ENCODE measurements at places on chromosomes 7 and 10. TPM values are rescaled to one million over a fixed set of nuclear protein-coding genes. Genes with fewer than 3 reads are reported as not detected.
A peak's percentile ranks its signal among the peaks of the same experiment; 100 is the strongest.

GRCh38 chr10:17819836-17820235 lies 10.7 kb downstream of the MRC1 start:
- no peaks in the 10 kb centered on the region for H3K4me1 ChIP-seq
- H3K27me3 ChIP-seq, result no peaks in the 10 kb centered on the region
- DNase-seq, result no peak
- no peak overlapping the region for H3K27ac ChIP-seq
- no peak overlapping the region for H3K4me3 ChIP-seq

DNA sequence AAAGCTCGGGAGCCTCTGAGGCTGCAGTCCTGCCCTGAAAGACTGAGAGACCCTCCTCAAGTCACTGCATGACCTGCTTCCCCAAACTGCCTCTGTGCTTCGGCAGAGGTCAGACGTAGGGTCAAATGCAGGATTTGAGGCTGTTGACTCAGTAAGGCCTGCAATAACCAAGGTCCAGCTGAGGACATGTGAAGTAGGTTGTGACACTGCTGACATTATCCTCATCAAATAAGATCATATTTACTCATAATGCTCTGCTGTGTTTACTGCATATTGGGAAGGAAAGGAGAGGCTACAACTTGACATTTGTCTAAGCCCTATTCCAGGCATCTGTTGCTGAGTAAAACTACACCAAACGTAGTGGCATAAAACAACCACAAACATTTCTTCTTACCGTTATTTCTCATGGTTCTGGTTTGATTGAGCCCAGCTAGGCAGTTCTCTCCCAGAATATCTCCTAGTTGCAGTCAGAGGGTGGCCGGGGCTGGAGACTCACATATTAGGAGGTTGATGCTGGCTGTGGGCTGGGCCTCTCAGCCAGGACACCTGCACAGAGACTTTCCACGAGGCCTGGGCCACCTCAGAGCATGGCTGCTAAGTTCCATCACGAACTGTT lies 122.1 kb upstream of the STK17A start:
- no peaks in the 10 kb centered on the region for H3K27me3 ChIP-seq
- H3K4me1 ChIP-seq, result peaks cover 14% of the 10 kb centered on the region
- H3K4me3 ChIP-seq, result no peak overlapping the region
- H3K27ac ChIP-seq, result no peak overlapping the region

GRCh38 chr10:116430288-116430687 lies 2.6 kb downstream of the PNLIPRP3 start:
- no peaks in the 10 kb centered on the region for H3K36me3 ChIP-seq
- H3K4me3 ChIP-seq, result no peak overlapping the region
- no peak for DNase-seq
- no peak overlapping the region for H3K27ac ChIP-seq

- no peak overlapping the region for H3K4me3 ChIP-seq
- DNase-seq, result peak; percentile 81
- no peak overlapping the region for H3K27ac ChIP-seq
Measured at GRCh38 chr7:108406222-108406890, 49.9 kb downstream of the NRCAM start.

DNA sequence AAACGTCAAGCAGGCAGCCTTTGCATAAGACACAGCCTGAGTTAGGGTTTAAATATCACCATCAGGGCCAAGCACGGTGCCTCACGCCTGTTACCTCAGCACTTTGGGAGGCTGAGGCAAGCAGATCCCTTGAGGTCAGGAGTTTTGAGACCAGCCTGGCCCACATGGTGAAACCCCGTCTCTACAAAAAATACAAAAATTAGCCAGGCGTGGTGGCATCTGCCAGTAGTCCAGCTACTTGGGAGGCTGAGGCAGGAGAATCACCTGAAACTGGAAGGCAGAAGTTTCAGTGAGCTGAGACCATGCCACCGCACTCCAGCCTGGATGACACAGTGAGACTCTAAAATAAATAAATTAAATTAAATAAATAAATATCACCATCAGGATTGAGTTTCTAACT lies 33.0 kb downstream of the SRPK2 start:
- H3K4me3 ChIP-seq, result no peak overlapping the region
- no peak for DNase-seq
- H3K27me3 ChIP-seq, result no peaks in the 10 kb centered on the region
- no peak overlapping the region for H3K27ac ChIP-seq
- no peaks in the 10 kb centered on the region for H3K36me3 ChIP-seq
- peaks cover 4% of the 10 kb centered on the region for H3K4me1 ChIP-seq

Gene ZNF248
- total RNA-seq, result 9.9 TPM

- no peaks in the 10 kb centered on the region for H3K4me1 ChIP-seq
- no peaks in the 10 kb centered on the region for H3K27me3 ChIP-seq
- H3K36me3 ChIP-seq, result no peaks in the 10 kb centered on the region
Measured at GRCh38 chr7:77309714-77310220, 106.4 kb downstream of the GSAP start.

Gene UPK3BL2
- total RNA-seq, result 23.9 TPM

Gene SYT15B
- total RNA-seq, result 0.04 TPM

Gene CCL26
- total RNA-seq, result not detected

DNA sequence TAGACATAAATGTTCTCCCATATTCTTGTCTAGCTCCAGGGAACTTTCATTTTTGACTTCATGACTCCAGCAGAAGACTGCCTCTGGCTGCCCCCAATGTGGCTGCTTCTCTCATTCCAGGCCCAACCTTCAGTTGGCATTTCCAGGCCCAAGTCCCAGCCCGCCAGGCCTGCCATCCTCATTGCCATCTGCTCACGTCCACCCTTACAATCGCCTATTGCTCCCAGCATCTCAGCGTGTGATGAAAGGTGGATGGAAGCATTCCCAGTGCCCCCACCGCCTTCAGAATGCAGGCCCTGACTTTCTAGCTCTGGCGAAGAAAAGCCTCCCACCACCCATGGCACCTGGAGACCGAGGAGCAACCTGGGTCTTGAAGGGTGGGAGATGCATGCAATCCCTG lies 132.1 kb upstream of the LANCL2 start:
- no peaks in the 10 kb centered on the region for H3K4me1 ChIP-seq
- DNase-seq, result no peak
- H3K36me3 ChIP-seq, result no peaks in the 10 kb centered on the region
- no peak overlapping the region for H3K4me3 ChIP-seq

- DNase-seq, result no peak
- H3K27me3 ChIP-seq, result no peaks in the 10 kb centered on the region
- no peaks in the 10 kb centered on the region for H3K36me3 ChIP-seq
- no peak overlapping the region for H3K4me3 ChIP-seq
- no peaks in the 10 kb centered on the region for H3K4me1 ChIP-seq
Measured at GRCh38 chr10:87674943-87675342, 15.3 kb downstream of the PAPSS2 start.

DNA sequence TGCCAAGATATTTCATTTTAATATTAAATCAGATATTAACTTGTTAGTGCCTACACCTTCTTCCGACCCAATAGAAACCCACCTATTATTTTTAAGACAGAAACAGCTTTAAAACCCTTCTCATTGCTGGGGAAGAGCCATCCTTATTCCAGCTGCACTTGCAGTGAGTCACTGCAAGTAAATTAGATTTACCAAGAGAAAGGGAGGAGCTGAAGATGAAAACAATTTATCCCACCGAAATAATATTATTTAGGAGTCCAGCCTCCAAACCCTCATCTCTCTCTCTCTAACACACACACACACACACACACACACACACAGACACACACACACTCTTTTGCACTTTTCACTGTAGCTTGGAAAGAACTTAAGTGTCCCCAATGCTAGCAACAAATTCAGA lies 26.9 kb downstream of the TWIST1 start:
- no peaks in the 10 kb centered on the region for H3K27me3 ChIP-seq
- H3K27ac ChIP-seq, result no peak overlapping the region
- no peaks in the 10 kb centered on the region for H3K4me1 ChIP-seq
- H3K4me3 ChIP-seq, result no peak overlapping the region

DNA sequence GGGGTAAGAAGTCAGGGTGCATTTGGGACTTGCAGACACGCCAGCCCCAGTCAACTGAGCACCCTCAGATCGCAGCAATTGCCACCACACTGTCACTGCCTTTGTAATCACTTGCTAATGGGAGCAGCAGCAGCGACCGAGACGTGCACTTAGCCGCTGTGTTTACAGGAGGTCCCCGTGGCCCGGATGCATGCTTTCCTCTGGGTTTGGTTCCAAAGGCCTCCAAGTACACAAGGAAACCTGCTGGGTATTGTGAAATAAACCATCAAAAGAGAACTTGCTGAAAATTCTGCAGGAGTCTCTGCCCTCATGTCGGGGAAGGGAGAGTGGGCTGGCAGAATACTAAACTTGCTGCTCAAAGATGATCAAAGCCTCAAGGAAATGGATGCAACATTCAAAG lies 341.7 kb downstream of the DNAJB6 start:
- no peaks in the 10 kb centered on the region for H3K36me3 ChIP-seq
- H3K27ac ChIP-seq, result no peak overlapping the region
- no peak for DNase-seq

DNA sequence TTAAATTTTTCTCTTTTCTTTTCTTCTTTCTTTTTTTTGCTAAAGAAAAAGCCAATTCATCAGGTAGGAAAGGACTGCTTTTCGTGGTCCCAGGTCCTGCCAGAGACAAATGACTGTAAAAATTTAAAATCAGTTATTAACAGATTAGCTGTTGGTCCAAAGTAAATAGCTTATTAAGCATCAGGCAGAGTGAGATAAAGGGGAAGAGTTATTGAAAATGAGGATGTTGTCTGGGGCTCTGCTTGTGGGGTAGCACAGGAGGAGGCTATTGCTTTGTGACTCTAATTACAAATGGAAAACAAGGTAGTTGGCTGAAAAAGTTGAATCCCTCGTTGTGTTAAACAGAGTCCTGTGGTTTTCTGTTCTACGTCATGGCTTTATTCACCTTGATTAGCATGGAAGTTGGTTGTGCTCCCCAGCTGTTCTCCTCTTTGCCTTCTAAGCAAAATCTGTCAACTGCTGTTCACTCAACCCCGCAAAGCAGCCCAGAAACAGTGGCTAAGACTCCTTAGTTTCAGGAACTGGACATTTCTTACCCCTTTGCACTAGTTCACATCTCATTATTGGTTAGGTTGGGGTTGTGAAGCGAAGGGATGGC lies 128.9 kb downstream of the SNX10 start:
- no peaks in the 10 kb centered on the region for H3K27me3 ChIP-seq
- no peaks in the 10 kb centered on the region for H3K36me3 ChIP-seq
- peaks cover 20% of the 10 kb centered on the region for H3K4me1 ChIP-seq
- H3K4me3 ChIP-seq, result no peak overlapping the region

- no peak overlapping the region for H3K4me3 ChIP-seq
- H3K27ac ChIP-seq, result peak overlapping the region; percentile 87
- no peak for DNase-seq
- no peaks in the 10 kb centered on the region for H3K36me3 ChIP-seq
Measured at GRCh38 chr7:136925556-136925955, 57.1 kb downstream of the CHRM2 start.

DNA sequence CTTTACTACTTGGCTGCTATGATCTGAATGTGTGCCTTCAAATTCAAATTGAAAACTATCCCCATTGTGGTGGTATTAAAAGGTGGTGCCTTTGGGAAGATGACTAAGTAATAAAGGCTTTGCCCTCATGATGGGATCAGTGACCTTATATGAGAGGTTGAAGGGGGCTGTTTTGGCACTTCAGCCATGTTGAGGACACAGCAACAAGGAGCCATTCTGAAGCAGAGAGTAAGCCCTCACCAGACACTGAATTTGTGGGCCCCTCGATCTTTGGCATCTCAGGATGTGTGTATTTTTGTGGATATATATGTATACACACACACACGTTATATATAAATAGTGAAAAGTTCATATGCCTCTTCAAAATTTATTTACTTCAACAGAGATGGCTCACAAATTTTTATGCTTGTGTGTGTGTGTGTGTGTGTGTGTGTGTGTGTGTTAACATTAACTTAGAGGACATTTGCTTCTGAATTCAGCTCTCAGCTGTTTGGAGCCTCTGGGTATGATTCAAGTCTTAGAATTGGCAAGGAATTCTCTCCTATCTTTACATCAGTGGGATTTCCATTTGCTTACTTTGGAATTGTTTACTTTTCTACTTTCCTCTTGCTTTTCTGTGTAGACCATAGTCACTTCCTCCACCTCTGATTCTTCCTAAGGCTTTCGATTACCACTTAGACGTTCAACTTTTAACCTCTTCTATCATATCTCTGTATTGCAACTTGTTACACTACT lies 66.6 kb downstream of the MAGI2 start:
- H3K4me3 ChIP-seq, result no peak overlapping the region
- H3K27ac ChIP-seq, result no peak overlapping the region

DNA sequence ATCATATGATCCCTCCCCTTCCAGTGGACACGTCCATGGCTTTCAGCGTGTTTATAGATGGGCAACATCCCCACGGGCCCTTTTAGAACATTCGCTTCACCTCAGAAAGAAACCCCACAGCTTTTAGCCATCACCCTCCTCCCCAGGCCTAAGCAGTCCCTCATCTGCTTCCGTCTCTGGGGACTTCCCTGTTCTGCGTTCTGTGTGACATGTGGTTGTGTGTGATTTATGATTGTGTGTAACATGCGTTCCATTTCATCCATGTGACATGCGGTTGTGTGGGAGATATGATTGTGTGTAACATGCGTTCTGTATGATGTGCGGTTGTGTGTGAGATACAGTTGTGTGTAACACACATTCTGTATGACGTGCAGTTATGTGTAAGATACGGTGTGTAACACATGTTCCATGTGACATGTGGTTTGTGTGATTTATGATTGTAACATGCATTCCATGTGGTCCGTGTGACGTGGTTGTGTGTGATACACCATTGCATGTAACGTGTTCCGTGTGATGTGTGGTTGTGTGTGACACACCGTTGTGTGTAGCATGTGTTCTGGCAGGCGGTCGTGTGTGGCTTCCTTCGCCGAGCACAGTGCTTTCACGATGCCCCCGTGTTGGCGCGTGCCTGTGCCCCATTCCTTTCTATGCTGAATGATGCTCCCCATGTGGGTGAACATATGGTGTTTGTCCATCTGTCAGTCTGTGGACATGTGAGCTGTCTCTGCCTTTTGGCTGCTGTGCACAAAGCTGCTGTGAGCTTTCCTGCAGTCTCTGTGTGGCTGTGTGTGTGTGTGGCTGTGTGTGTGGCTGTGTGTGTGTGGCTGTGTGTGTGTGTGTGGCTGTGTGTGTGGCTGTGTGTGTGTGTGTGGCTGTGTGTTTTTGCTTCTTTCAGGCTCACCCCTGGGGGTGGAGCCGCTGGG lies 26.2 kb downstream of the PWWP2B start:
- peak overlapping the region; percentile 96 for H3K27ac ChIP-seq
- H3K4me3 ChIP-seq, result no peak overlapping the region
- no peaks in the 10 kb centered on the region for H3K27me3 ChIP-seq
- no peaks in the 10 kb centered on the region for H3K36me3 ChIP-seq
- no peak for DNase-seq

Gene SEMA3C
- total RNA-seq, result 36.2 TPM

Measured in cardiac muscle cell (in vitro differentiated cells and primary cell).